ENCODE measurements at places on chromosomes 13 and 19.

GRCh38 chr13:40963927-40964326 lies 55.2 kb downstream of the ELF1 start:
- DNase-seq, result no peak

GRCh38 chr19:54684527-54684926 lies 21.7 kb downstream of the LILRB4 start:
- DNase-seq, result no peak

DNA sequence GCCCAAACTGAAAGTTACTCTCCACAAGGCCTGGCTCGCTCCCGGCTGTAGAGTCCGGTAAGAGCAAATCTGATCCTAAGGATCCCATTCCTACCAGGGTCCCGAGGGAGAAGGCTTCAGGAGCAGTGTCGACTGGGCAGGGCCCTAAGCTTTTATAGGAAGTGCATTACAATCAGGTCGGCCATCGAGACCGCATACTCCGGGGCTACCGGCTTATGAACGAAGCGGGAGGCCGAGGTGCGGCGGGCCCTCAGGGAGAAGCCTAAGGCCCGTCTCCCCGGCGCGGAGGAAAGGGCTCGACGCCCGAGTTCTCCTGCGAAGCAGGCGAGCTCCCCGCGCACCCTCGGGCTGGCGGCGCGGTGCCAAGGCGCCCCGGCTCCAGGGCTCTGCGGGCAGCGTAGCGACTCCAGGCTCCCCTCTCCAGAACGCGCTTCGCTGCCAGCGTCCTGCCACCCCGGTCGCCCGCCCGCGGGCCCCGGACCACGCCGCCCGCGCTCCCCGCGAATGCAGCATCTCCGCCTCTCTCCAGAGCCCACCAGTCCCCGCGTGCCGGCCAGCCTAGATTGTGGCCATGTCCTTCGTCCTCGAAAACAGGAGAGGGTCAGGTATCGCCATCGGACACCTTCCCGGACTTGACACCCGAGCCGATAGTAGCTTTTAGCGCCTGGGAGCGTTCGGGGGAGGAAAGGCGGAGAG lies 1.4 kb downstream of the EFNB2 start:
- no peak for DNase-seq

- no peak for DNase-seq
Observed at GRCh38 chr13:20149762-20150161, 11.1 kb downstream of the GJA3 start.

DNA sequence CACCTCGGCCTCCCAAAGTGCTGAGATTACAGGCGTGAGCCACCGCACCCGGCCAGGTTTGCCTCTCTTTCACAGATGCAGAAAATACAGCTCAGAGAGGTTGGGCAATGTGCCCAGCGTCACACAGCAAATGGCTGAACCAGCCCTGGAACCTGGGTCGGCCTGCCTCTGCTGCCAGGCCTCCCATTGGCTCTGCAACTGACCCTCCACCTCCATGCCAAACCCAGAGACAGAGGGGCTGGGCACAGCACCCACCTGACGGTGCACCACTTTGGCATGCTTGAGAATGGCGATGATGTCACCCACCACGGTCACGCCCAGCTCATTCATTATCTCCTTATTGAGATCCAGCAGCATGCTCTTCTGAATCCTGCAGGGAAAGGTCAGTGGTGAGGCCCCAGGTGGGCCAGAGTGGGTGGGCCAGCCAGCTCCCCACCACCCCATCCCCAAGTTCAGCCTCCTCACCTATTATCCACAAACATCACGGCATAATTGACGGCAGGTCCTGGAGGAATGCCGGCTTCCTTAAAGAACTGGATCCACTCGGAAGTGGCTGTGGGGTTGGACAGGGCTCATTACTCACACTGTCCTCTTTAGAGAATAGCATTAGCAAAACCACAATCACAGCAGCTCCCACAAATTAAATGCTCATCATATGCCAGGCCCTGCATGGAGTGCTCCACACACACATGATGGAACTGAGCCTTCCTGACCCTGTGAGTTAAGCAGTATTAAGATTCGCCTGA lies 12.2 kb downstream of the C19orf47 start:
- no peak for DNase-seq

DNA sequence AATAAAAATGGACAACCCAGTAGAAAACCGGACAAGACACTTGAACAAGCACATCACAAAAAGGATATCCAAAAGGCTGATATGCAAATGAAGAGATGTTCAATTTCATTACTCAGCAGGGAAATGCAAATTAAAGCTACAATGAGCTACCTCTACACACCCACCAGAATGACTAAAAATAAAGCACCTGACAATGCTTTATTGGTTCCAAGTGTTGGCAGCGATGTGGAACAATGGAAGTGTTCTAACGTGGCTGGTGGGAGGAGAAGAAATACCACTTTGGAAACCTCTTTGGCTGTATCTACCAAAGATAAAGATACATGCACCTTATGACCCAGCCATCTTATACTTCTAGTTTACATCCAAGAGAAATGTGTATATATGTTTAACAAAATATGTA lies 3.7 kb upstream of the ACP7 start:
- DNase-seq, result no peak

- no peak for DNase-seq
Observed at GRCh38 chr19:31334849-31335624, 14.2 kb downstream of the TSHZ3 start.

DNA sequence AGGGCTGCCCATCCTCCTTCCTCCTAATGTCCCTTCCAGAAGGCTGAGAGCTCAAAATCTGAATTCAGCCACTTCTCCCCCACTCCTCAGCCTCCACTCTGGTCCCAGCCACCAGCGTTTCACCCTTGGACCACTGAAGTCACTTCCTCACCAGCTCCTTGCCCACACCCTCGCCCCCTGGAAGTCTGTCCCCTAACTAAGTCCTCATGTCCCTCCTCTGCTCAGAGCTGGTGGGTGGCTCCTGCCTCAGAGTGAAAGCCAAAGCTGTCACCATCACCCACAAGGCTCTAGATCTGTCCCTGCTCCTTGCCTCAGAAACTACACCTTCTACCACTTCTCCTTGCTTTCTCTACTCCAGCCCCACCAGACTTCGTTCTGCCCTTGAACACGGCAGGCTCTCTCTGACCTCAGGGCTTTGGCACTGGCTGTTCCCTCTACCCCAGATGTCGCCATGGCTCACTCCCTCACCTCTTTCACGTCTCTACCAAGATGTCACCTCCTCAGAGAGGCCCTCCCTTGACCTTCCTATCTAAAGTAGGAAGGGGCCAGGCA lies 1.7 kb downstream of the ERCC1 start:
- no peak for DNase-seq

GRCh38 chr19:47269596-47269995 lies 5.1 kb upstream of the INAFM1 start:
- no peak for DNase-seq

DNA sequence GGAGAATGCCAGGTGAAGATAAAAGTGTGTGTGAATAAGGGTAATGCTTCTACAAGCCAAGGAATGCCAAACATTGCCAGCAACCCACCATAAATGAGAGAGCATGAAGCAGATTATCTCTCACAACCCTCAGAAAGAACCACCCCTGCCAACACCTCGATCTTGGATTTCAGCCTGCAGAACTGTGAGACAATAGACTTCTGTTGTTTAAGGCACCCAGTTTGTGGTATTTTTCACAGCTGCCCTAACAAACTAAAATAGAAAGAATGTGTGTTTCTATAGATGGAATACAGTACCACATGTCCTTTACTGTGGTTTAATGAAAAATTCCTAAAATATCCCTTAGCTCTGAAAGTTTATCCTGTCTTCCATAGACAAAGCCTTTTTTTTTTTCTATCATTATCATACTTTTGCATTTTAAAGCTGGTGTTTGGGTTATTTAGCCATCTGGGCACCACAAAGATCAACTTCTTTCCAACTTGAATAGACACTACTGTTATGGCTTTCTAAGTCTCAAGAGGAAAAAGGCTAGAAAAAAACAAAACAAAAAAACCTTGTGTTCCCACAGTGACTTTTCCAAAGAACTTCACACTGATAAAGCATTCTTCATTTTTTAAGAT lies 505.6 kb downstream of the KCTD12 start:
- DNase-seq, result no peak

DNA sequence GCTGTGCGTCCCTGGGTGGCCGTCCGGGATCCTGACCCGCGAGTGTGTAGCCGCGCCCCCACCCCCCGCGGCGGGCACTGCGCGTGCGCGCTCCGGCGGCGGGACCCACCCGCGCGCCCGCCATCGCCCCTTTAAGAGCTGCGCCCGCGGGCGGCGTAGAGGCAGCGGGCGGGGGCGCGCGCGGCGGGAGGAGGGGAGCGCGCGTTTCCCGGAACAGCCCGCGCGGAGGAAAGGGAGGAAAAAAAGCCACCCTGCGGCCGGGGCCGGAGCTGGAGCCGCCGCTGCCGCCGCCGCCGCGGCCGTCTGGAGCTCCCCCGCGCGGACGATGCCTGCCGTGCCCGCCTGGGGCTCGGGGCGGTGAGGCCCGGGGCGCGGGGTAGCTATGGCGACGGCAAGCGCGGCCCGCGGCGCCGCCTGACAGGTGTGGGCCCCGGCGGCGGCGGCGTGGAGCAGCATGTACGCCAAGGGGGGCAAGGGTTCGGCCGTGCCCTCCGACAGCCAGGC lies at the start of gene SSBP4:
SSBP4 (plus strand) TSS at position 204 of the 504 bp plus-strand sequence; CDS start at position 455, 251 bp downstream.
- DNase-seq, result peak; percentile 59
